Left colon (tissue), 2 donors: ENCODE measurements at places on chromosomes 1 and 21. TPM values are rescaled to one million over a fixed set of nuclear protein-coding genes. Genes with fewer than 3 reads are reported as not detected.

WNT2B gene
- 7.1 TPM for total RNA-seq

SLAMF6 gene
- 0.61 TPM for total RNA-seq

TCHH gene
- total RNA-seq, result 0.06 TPM

GNAT2 gene
- not detected for total RNA-seq

PLCH2 gene
- 3.6 TPM for total RNA-seq

PLA2G2F gene
- total RNA-seq, result not detected

PLPPR5 gene
- total RNA-seq, result not detected

TCHHL1 gene
- not detected for total RNA-seq

LCE2B gene
- not detected for total RNA-seq

SH3BGR gene
- 2.5 TPM for total RNA-seq
